Omental fat pad (tissue), 4 donors: ENCODE measurements at places on chromosomes 5 and 9. TPM values are rescaled to one million over a fixed set of nuclear protein-coding genes. Genes with fewer than 3 reads are reported as not detected.

DNA sequence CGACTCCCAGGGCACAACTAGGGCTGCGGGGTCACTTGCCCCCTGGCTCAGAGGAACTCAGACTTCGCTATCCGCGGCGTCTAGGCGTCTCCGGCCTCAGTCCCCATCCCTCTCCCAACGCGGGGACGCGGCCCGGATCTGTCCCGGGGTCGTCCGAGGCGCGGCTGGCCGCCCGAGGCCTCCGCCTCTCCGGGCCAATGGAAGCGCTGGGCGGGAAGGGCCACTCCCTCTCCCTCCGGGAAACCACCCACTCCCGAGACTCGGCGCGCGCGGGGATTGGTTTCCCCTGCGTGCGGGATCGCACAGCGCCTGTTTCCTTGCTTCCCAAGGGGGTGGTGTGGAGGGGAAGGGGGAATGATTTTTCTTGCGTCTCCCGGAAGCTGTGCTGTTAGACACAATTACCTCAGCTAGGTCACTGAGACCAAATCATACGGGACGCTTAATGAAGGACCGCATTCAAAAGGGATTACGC is 38.3 kb downstream of the NR2F1 start:
- DNase-seq: no peak

DNA sequence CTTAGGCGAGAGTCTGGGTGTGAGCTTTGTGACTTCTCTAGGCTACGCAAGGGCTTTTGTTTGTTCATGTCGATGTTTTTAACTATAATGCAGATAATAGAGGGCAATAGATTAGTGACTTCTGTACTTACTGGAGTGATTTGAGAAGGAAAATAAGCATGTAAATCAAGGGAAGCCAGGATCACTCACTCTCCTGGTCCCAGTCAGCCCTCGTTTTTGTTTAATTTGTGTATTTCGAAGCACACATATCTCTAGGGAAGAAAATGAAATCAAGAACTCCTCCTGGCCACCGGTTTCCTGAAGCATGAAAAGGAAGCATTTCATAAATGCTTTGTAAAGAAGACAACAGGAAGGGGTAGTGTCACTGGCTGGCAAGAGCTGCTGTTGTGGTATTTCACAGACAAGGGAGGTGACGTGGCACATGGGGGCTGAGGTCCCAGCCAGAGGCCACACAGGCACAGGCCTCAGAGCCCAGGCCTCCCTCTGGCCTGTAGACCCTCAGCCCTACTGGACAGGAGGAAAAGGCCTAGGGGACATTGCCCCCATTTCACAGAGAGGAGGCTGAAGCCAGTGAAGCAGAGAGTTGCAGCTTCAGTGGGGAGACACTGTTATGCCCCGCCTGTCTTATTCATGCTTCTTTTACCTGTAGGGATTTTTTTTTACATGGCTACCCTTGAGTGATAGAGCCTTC is 34.1 kb downstream of the IRF1 start:
- no peak for DNase-seq

- no peak for DNase-seq
Measured at GRCh38 chr5:59206132-59206581, 623.3 kb downstream of the RAB3C start.

DNA sequence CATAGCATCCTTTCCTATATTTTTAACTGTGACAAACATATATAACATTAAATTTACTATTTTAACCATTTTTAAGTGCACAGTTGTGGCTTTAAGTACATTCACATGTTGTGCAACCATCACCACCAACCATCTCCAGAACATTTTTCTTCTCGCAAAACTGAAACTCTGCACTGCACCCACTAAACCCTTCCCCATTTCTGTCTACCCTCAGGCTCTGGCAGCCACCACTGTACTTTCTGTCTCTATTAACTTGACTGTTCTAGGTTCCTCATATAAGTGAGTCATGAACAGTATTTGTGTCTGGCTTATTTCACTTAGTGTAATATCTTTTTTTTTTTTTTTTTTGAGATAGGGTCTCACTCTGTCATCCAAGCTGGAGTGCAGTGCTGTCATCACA is 25.5 kb downstream of the KCNMB1 start:
- no peak for DNase-seq

GRCh38 chr5:56985936-56986625 is 34.2 kb upstream of the MIER3 start:
- no peak for DNase-seq

DNA sequence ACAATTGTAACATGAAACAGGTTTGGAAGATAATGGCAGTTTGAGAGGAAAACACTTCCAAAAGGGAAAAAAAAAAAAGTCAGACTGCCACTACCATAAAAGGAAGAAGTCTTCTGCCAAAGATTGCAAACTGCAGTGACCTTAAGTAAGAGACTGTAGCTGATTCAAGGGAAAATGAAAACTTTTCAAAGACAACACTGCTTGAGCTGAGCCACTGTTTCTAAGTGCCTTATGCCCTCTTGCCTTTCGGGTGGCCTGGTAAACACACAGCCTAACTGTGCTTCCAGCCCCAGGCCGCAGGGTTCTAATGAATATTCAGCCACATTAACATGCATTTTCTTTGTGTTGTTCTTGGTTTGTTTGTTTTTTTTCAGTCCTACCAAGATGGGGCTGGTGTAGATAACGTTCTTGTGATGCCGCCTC is 354.6 kb downstream of the BNC2 start:
- DNase-seq: no peak

- DNase-seq: no peak
Measured at GRCh38 chr9:99138424-99139284, 33.7 kb downstream of the TGFBR1 start.

Gene LOX
- 76.5 TPM for total RNA-seq

Gene ERAP2
- total RNA-seq: 15.1 TPM
